GM03348 (cell line): ENCODE measurements at places on chromosomes 11 and 22.

- no peak for DNase-seq
These were observed 13.7 kb upstream of the C11orf96 start for GRCh38 chr11:43928721-43929120.

GRCh38 chr11:35615921-35616900 is 2.0 kb upstream of the FJX1 start:
- DNase-seq, result peak; percentile 50

GRCh38 chr11:86896441-86896841 is 58.8 kb downstream of the FZD4 start:
- peak; percentile 61 for DNase-seq

GRCh38 chr11:48244804-48245203 is at the start of gene OR4X2:
OR4X2 (plus strand) TSS chr11:48245104; CDS start chr11:48245104, 0 bp downstream.
- DNase-seq, result no peak
